ENCODE measurements at places on chromosomes 7 and 10.

DNA sequence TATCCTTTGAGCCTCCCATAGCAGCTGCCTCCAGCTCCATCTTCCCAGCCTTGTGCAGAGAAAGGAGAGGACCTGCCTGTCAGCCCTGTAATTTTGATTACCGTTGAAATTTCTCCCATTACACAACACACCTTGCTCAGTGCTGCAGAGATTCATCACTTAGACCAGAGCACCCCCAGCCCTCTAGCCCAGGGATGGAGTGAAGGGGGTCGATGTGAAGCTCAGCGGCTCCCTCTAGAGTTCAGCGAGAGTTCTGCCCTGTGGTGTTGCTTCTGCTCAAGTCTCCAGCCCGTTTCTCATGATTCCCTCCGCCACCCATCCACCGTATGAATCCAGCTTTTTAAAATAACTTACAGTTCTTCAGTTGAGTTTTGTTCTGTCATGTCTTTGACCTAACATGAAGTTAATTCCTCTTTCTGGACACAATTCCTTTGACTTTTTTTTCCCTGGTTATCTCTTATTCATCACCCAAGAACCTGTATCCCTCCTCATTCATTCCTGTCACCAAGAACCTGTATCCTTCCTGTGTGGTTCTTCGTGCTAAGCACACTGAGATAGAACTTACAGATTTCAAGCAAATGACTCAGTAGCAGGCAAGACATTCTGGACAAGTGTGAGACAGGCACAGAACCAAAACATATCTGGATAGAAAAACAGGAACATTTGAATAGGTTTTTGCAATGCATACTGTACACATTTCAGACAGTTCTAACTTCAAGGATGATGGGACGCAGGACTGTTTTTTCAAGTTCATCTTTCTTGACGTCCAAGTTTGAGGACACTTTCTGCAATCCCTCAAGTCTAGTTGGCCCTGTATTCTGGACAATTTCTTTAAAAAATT lies 35.0 kb upstream of the ZNF32 start:
- DNase-seq, result no peak

GRCh38 chr7:107453388-107453787 lies 16.5 kb upstream of the GPR22 start:
- no peak for DNase-seq

- no peak for DNase-seq
Measured at GRCh38 chr7:17140406-17140805, 158.0 kb upstream of the AHR start.

DNA sequence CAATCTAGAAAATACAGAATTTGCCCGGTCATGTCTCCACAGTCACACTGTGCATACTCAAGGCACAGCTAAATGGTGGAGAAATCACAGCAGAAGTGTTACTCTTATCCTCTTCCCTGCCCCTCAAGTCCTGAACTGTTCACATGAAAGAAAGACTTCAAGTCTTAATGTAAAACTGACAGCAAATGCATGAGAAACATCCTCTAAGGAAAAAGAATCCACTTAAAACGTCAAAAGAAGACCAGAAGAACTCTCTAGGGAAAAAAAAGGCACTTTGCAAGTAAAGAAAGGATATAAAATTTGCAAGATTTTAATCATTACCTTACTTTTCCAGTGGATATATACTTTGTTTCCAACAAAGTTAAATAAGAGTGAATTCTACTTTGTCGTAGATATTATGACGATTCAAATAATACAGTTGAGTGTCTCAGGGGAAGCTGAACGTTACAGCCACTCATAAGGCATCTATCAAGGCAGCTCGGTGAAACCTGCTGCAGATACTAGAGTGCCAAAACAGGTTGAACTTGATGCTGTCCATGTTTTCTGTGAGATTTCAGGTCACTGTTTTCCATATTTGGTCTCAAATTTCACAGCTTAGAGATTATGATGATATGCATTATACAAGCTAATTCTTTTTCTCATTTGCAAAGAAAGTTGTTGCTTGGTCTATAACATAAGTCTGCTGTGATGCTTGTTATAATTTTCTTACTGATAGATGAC lies 155.0 kb downstream of the CTTNBP2 start:
- no peak for DNase-seq

DNA sequence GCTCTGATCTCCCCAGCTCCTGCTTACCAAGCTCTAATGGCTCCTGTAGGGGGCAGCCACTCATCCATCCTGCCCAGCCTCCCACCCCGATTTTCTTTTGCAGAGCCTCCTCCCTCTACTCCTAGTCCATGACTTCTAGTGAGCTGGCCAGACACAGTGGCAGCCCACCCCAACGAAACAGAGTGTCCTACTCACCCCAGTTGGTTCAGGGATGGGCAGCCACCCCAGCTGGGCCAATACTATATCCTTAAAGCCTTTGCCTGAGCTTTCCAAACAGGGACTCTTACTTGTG lies 77.1 kb downstream of the GRID1 start:
- DNase-seq, result no peak

DNA sequence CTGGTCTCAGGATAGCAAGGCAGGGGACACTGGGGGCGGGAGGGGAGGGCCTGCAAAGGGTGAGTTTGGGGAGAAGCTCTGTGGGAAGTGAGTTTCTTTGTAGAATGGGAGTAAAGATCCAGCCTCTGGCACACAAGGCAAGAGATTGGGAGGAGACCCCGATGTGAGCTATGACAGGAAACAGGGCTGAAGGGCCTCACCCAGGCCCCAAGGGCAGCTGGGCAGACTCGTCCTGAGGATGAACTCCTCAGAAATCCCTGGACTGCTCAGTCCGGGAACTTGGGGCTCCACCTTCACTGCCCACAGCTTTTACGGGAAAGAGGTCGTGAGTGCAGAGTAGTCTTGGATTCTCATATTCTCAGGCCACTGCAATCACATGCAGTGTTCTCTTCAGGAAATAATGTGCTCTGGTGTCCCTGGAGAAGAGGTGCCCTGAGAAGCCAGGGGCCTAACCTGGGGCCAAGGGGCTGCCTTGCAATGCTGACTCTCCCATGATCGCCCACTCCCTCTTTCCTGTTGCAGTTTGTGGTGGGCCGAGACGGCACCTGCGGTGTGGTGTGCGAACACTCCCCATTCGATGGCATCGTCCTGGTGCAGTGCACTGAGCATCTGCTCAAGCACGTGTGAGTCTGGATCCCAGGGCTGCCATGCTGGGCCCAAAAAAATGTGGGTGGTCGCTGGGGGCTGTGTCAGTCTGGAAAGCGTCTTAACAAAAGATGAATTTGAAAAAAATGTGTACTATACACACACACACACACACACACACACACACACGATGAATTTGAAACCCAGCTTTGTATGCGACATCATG lies 31.3 kb upstream of the C10orf53 start:
- DNase-seq, result no peak
